A549 treated with RU486 at 1 μM for 4 hours (cell line): ENCODE measurements at places on chromosomes 11 and 22. TPM values are rescaled to one million over a fixed set of nuclear protein-coding genes. Genes with fewer than 3 reads are reported as not detected.

Gene SMC1B
- total RNA-seq: 0.05 TPM in 1 of 5 replicates, not detected in the others

Gene C11orf52
- not detected in 5 replicates for total RNA-seq

Gene OR51B5
- total RNA-seq: 0.07 to 0.09 TPM in 2 of 5 replicates, not detected in the others

Gene RSF1
- 14.4 to 21.7 TPM (median 17.2 TPM) in 5 replicates for total RNA-seq

Gene PIWIL4
- 0.19 to 0.25 TPM (median 0.21 TPM) in 4 of 5 replicates, not detected in the other for total RNA-seq

Gene OR8D1
- not detected in 5 replicates for total RNA-seq

Gene SYNGR1
- 9.2 to 13.7 TPM (median 10.8 TPM) in 5 replicates for total RNA-seq

Gene HTR3A
- total RNA-seq: not detected in 5 replicates

Gene AIFM3
- total RNA-seq: 1.0 to 4.8 TPM (median 3.3 TPM) in 5 replicates

Gene GSTP1
- total RNA-seq: 1,410 to 1,790 TPM (median 1,699 TPM) in 5 replicates

Gene GRAP2
- total RNA-seq: not detected in 5 replicates

Gene UBQLNL
- total RNA-seq: not detected in 5 replicates

Gene SNX32
- 0.07 TPM in 1 of 5 replicates, not detected in the others for total RNA-seq

Gene SPI1
- 0.09 TPM in 1 of 5 replicates, not detected in the others for total RNA-seq

Gene CLDN5
- total RNA-seq: not detected in 5 replicates

Gene C11orf21
- total RNA-seq: not detected in 5 replicates

Gene THY1
- 12.0 to 18.2 TPM (median 12.7 TPM) in 5 replicates for total RNA-seq

Gene TOMM22
- 68.5 to 92.7 TPM (median 75.9 TPM) in 5 replicates for total RNA-seq

Gene GGTLC3
- total RNA-seq: not detected in 5 replicates

Gene ACTN3
- total RNA-seq: 0.06 TPM in 1 of 5 replicates, not detected in the others

Gene GPR83
- total RNA-seq: 0.05 to 0.22 TPM (median 0.05 TPM) in 4 of 5 replicates, not detected in the other

Gene CARD16
- 0.29 TPM in 1 of 5 replicates, not detected in the others for total RNA-seq

Gene KIRREL3
- 9.3 to 11.2 TPM (median 10.4 TPM) in 5 replicates for total RNA-seq

Gene DGAT2
- 1.7 to 3.2 TPM (median 2.3 TPM) in 5 replicates for total RNA-seq

Gene MS4A8
- total RNA-seq: not detected in 5 replicates

Gene SLC22A6
- not detected in 5 replicates for total RNA-seq

Gene MRGPRD
- not detected in 5 replicates for total RNA-seq

Gene XKR3
- total RNA-seq: not detected in 5 replicates

Gene OR5M8
- total RNA-seq: not detected in 5 replicates

Gene SLC22A12
- not detected in 5 replicates for total RNA-seq

Gene APOBEC3B
- 29.1 to 36.5 TPM (median 30.0 TPM) in 5 replicates for total RNA-seq

Gene HPX
- 0.32 to 0.75 TPM (median 0.62 TPM) in 5 replicates for total RNA-seq

Gene NLRP14
- not detected in 5 replicates for total RNA-seq

Gene LMNTD2
- total RNA-seq: 1.5 to 2.9 TPM (median 2.8 TPM) in 5 replicates

Gene PTPRCAP
- total RNA-seq: 0.22 to 0.33 TPM (median 0.30 TPM) in 5 replicates

Gene OR8H2
- not detected in 5 replicates for total RNA-seq

Gene TMEM25
- 0.31 to 0.83 TPM (median 0.67 TPM) in 5 replicates for total RNA-seq

Gene ETS1
- 31.4 to 39.0 TPM (median 36.4 TPM) in 5 replicates for total RNA-seq

Gene FADS2
- 246 to 335 TPM (median 271 TPM) in 5 replicates for total RNA-seq

Gene KCNQ1
- 0.19 to 0.54 TPM (median 0.40 TPM) in 5 replicates for total RNA-seq
